Neural progenitor cell (in vitro differentiated cells): ENCODE measurements at places on chromosomes 5 and 9.
A peak's percentile ranks its signal among the peaks of the same experiment; 100 is the strongest.

GRCh38 chr5:135255461-135256178 lies 143.4 kb downstream of the MACROH2A1 start:
- no peak for DNase-seq

- DNase-seq = no peak
These were observed 927.1 kb downstream of the NR2F1-AS1 start for GRCh38 chr5:92653730-92654461.

DNA sequence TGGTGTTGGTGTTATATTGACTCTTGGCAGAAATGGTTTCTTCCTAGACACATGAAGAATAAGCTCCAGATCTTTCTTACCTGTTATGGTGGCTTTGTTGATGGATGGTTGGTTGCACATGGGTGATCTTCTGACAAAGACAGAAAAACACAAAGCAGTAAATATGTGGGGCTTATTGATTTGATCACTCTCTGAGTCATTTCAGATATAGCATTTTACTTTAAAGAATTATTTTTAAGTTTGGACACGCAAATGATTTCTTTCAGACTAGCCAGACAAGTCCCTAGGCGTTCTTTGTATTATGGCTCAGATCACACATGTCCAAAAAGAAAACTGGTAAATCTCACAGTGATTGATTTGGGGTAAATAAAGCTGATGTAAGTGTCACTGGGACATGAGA lies 597.6 kb downstream of the RAB3C start:
- no peak for DNase-seq

DNA sequence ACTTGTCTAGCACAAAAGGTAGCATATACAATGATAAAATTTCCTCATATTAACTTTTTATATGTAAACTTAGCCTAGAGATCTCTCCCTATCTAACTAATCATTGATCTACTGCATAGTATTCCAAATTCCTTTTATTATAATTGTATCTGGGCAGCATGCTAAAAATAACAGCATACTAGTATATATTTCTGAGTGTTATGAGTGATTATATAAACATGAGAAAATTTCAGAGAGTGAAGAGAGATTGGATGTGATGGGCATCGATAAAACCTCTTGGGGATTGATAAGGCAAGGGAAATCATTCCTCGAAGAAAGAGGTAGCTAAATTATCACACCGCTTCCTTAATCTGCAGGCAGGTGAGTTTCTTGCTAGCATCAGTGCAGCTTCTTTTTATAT lies 158.2 kb downstream of the HMHB1 start:
- no peak for DNase-seq

DNA sequence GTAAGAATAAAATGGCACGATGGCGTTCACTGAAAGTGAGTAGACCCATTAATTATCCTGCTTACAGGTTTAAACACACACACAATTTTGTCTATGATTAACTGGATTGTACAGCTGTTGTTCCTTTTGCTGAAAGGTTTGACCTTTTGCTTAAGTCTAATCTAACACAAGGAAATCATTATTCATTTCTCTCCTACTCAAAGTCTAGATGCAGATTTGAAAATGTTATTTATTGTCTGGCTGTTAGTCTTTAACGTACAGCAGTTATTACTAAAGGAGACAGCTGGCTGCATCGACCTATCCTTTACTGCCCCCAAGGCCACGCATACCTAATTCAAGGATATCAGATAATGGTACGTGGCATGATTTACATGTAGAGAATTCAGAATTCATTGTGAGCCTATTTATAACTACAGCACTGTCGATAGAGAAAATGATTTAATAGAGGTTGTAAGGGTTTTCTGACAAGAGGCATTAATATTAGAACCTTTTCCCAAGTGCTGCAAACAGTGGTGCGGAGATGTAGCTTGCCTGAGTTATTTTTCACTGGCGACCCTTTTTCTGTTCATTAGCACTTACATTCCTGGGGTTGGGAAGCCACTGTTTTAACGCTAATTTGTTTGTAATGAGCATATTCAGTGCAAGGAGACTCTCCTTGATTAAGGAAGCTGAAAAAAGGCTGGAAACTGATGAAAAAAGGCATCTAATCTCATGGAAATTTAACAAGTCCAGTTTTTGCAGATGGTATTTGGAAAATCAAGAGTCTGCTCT lies 368.4 kb upstream of the GRAMD2B start:
- DNase-seq = no peak

DNA sequence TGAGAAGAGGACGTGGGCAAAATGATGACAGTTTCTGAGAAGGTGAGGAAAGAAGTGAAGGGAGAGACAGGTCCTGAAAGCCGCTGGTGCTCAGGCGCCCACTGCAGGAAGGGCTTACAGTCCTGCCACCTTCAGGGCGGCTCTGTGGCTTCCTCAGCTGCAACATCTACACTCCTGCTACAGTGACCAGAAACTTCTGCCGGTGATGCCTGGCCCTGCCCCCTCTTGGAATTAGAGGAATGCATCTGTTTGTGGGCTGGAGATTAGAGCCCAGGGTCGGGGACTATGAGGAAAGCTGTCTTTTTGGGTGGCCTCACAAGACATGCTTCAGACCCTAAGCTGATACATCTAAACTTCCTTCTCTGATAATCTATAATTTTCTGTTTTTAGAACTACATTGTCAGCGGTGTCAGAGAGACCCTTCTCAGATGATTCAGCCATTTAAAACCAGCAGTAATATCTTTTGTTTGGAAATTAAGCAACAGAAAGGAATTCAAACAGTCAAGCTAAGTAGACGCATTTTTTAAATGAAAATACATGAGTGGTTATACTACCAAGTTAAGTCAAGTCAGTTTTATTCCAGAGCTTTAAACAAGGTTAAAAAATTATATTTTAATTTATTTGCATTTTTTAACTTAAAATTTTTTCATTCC lies 30.4 kb downstream of the PRDM6 start:
- DNase-seq = peak; percentile 74

GRCh38 chr5:9166202-9167112 lies 379.4 kb downstream of the SEMA5A start:
- no peak for DNase-seq

- no peak for DNase-seq
These were observed 84.0 kb downstream of the SEC61B start for GRCh38 chr9:99305820-99306811.

GRCh38 chr5:111075520-111075919 lies 4.0 kb downstream of the TSLP start:
- no peak for DNase-seq

- DNase-seq = no peak
These were observed 34.9 kb downstream of the SLC28A3 start for GRCh38 chr9:84305497-84306131.

DNA sequence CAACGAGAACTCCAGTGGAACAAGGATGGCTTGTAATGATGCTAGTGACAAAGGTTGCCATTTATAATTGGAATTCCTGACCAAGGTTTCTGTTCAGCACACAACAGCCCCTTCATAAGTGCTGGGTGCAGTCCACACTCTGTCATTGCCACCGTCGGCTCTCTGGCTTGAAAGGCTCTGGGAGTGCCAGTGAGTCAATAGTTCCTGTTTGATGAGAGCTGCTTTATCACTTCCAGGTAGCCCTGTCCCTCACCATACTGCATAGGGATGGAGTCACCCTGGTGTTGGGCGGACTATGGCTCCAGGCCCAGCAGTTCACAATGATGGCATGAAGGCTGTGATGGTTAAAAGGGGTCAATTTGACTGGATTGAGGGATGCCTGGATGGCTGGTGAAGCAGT lies 34.6 kb upstream of the SEMA4D start:
- DNase-seq = no peak
